T-cell (primary cell): ENCODE measurements at places on chromosomes 3 and 15. TPM values are rescaled to one million over a fixed set of nuclear protein-coding genes. Genes with fewer than 3 reads are reported as not detected.

DNA sequence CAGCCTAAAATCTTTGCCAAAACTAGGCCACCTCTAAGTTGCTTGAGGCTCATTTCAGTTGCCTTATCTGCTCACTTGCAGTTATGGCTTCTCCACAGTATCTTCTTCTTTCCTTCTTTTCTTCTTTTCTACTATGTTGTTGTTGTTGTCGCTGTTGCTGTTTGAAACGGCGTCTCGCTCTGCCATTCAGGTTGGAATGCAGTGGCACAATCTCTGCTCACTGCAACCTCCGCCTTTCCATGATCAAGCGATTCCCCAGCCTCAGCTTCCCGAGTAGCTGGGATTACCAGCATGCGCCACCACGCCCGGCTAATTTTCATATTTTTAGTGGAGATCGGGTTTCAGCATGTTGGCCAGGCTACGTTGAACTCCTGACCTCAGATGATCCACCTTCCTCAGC lies 210.8 kb upstream of the NR2F2 start:
- DNase-seq: no peak

DNA sequence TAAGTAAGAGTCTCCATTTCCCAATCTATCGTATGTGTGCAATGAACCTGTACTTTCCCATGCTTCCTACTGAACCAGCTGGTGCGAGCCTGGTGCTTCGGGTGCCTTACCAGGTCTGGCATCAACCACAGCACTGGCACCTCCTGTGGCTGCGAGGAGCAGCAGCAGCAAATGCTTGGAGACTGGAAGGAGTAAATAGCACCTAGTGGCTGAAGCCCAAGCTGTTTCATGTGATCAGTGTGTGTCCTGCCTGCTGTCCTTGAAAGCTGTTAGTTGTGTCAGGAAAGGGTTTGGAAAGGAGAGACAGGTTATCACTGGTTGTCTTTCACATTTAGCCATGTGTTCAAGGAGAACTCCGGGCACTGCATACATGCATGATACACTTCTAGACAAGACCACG lies 31.8 kb downstream of the PCOLCE2 start:
- no peak for DNase-seq

GRCh38 chr15:92421976-92422375 lies 28.3 kb downstream of the ST8SIA2 start:
- no peak for DNase-seq

DNA sequence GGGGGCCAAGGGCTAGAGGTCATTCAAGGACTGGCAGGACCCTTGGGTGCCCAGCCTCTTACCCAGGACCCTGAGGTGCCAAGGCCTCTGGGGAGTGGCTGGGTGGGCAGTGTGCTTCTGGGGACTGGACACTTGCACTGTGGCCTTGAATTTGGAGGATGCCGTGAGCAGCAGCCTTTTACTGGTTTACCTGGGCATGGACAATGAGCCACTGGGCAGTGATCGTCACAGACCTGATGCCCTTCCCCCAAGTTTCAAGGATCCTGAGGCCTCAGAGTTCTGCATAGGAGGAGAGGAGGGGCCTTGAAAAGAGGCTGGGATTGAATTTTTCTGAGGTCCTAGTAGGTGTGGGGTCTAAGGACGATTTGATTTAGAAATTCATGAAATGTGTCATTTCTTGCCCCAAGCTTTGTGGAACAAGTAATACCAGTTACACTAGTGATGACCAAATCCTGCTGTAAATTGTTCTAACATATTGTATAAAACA lies 146.1 kb upstream of the TPM1 start:
- DNase-seq: no peak

DNA sequence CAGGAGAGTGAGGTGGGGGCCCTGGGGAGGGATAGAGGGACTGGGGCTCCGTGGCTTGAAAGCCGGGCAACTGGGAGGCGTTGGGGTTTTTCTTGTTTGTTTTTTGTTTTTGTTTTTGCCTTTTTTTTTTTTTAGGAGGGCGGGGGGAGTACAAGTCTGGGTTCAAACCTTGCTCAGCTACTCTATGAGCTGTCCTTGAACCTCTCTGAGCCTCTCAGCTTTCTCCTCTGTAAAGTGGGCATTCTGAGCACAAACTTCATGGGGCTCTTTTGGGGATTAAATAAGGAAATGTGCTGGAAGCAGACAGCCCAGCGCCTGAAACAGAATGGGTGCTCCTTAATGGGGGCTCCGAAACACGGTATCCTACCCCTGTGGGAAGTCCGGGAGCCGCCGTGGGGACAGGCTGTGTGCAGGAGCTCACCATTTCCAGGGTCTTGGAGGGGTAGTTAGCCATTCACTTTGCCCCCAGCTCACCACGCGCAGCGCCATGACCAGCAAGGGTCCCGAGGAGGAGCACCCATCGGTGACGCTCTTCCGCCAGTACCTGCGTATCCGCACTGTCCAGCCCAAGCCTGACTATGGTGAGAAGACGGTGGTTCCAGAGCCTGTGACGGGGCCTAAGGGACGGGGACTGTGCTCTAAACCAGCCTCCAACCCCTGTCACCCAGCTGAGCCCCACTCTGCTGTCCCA lies 388 bp downstream of the ACY1 start:
- DNase-seq: no peak

DNA sequence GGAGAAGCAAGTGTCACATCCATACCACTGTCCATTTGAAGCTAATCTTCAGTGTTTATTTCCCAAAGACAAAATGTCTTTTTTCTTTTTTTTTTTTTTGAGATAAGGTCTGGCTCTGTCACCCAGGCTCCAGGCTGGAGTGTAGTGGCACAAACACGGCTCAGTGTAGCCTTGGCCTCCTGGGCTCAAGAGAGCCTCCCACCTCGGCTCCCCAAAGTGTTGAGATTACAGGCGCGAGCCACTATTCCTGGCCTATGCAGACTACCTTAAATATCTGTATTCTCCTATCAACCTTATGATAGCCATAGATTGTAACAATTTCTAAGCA lies 27.7 kb upstream of the VPS33B start:
- DNase-seq: no peak

- DNase-seq: no peak
These were observed 472.2 kb downstream of the MCTP2 start for GRCh38 chr15:94703596-94703995.

- DNase-seq: no peak
These were observed 260.9 kb downstream of the CHST2 start for GRCh38 chr3:143380449-143380848.

DNA sequence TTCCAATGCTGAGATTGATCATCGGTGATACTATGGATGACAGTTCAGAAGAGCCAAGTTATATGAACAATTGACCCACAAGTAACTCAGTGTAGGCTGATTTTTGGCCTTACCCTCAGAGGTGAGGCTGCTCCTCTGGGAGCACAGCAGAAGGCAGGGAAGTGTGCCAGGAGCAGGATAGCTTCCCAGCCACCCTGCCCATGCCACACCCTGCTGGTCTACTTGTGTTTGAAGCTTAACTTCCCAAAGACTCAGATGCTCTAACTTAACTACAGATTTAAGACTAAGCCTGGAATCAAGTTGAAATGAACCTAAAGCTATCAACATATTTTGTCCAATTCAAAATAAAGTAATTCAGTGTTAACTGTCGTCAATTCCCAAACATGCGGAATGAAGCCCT lies 77.5 kb downstream of the BOC start:
- DNase-seq: no peak

DNA sequence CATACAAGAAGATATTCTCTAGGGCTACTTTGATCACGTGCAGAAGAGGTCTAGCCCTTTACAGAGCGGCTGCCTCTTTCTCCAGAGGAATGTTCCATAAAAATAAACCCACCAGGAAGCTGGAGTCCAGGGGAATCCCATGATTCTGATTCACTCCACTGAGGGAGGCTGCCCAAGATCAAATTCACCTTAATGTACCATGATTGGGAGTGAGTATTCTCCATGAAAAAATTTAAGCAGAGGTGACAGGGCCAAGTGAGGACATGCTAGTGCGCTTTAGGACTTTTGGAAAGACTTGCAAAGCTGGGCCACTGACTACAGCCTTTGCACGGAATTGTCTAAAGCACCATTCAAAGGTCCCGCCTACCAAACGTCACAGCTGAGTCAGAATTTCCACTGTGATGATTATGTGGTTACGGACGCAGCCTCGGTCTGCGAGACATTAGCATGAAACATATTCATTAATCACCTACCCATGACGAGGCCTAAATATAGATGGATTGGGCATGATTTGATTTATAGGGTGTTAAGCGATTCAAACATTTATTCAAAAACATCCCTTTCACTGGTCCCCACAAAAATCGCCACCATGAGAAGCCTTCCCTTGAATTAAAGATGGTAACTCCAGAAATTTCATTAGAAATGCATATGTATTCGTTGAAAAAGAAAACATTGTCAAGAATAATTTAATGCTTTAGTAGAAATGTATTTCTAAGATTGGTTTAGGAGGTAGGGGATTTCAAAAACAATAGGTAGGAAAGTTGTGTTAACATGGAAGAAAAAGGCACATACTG lies 152.6 kb downstream of the GREM1 start:
- no peak for DNase-seq

DNA sequence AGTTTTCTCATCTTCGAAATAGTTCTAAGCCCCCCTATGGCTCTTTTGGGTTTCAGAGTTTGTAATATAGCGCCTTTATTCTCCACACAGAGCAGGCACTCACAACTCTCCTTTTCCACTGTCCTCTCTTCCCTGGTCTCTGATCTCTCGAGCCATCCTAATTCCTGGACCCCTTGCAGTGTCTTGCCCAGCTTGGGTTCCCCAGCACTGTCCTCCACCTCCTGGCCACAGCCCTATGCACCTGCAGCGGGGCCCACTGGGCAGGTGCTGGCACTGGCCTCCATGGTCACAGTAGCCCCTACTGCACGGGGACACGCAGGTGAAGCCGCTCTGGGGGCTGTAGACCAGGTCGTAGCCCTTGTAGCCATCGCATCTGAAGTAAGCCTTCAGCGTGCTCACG lies 27.9 kb downstream of the MUC20 start:
- no peak for DNase-seq

DNA sequence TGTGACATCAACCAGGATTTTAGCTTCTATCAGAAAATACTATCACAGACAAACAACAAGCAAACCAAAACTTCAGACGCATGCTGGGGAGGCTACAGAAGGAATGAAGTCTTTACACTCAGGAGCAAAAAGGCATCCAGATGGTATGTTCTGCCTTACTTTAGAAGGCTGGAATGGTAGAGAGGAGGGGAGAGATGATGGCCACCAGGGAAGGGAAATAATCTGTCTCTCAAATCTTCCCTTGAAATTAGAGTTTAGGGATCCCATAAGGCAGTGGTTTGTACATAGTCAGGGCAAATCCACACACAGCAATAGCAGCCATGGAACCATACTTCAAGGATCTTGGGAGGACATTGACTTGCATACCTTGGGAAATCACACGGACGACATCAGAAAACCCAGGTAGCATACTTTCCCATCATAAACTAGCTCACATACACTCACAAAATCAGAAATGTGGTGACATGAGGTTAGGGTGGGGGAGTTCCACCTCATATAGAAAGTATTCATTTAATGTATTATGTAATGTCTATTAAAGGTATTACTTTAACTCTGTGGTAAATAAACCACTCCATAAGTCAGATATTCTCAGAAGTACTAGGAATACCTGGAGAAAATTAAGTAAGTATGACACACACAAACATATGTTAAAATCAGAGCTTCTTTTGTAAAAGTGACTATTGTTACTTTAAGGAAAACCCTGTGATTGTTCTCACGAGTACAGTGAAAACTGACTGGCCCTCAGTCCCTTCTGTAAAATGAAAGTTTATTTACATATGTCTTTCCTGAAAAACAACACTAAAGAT lies 9.4 kb downstream of the BTLA start:
- DNase-seq: no peak

- no peak for DNase-seq
These were observed 1.1 kb downstream of the IQCF6 start for GRCh38 chr3:51777985-51778384.

DNA sequence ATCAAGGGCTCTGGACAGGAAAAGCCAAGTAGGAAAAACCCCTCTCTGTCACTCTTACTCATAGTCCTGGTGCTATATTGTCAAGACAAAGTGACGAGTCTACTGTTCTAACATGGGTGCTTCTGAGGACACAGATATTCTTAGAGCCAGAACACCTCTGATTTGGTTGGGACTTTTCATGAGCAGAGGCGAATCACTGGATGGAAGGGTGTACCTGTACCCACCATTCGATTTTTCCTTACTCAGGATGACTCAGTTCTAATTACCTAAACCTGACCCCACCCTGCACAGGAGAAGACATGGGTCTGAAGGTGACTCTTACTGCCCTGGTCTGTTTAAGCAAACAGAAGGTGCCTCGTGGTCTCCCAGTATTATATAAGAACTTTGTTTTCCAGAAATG lies 58.5 kb downstream of the ABCC5 start:
- DNase-seq: no peak

Gene MITF
- 0.30 TPM for total RNA-seq

Gene MGLL
- 1.4 TPM for total RNA-seq

Gene LRTM1
- not detected for total RNA-seq
